Ammon's horn (tissue), 1 donor: ENCODE measurements at places on chromosomes 1 and 21.

- no peak for DNase-seq
Observed at GRCh38 chr1:230818901-230819300, 49.4 kb downstream of the C1orf198 start.

DNA sequence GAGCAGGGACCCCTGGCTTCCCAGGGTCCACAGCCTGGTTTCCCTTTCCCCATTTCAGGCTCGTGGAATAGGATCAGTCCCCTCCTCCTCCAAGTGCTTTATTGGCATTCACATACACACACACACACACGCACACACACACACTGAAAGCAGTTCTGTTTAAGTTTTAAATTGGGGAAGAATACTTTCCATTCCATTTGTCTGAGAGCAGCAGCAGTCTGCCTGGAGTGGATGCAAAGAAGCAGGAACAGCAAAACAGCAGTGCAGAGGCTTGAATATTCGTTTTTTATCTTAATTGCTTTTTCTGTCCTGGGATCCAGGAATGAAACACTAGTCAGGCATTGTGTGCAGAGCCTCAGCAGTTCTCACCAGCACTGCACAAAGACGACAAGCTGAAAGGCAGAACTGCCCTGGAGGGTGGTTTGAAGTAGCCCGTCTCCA, 7.1 kb downstream of the CYB561D1 start:
- DNase-seq = no peak

DNA sequence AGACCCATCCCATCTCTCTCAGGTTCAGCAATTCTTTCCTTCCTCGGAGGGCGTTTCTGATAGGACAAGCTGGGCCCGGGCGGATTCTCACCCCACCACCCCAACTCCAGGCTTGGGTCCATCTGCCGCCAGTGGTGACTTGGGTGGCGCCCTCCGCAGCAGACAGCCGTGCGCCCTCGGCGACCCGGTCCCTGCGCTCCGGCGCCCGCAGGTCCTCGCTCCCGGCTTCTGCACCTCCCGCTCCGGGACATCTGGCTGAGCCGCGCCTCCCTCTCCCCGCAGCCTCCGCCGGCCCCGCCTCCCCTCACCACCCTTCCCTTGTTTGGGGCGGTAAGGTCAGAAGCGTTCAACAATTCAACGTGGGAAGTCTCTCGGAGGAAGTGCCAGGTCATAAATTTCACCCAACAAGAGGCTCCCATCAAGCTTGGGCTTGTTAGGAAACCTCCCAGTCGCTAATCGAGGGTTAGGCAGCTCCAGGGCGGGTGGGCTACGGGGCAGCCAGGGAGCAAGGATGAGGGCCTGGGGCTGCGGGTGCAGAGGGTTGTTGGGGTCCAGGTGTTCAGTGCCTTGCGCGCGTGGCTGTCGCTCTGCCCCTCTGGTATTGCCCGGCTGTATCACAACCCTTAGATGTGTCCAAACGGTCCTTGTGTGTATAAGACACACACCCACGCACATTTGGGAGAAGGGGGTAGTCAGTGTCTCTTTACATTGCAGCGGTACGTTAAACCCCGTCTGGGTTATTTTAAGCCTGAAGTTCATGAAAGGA, 39.8 kb downstream of the OLIG1 start:
- no peak for DNase-seq

DNA sequence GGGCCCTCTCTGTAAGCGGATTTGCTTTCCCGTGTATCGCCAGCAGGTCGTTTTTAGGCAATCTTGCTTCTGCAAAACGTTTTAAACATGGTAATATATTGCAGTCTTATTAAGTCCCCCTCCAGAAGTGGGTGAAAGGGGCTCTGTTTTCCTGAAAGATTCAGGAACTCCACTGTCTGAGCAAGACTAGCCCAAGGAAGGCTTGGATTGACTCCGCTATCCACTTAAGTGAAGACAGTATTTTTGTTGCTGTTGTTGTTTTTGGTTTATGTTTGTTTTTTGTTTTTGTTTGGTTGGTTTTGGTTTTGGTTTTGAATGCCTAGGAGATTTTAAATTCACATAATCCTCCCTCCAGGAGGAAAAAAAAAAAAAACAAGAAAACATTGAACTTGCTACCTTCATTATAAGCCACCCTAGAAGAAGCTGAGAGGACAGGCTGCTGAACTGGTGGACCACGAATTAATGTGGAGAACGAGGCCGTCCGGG, 29.1 kb upstream of the NFIA start:
- DNase-seq = no peak

- no peak for DNase-seq
Observed at GRCh38 chr1:75985827-75986226, 53.6 kb upstream of the ASB17 start.

DNA sequence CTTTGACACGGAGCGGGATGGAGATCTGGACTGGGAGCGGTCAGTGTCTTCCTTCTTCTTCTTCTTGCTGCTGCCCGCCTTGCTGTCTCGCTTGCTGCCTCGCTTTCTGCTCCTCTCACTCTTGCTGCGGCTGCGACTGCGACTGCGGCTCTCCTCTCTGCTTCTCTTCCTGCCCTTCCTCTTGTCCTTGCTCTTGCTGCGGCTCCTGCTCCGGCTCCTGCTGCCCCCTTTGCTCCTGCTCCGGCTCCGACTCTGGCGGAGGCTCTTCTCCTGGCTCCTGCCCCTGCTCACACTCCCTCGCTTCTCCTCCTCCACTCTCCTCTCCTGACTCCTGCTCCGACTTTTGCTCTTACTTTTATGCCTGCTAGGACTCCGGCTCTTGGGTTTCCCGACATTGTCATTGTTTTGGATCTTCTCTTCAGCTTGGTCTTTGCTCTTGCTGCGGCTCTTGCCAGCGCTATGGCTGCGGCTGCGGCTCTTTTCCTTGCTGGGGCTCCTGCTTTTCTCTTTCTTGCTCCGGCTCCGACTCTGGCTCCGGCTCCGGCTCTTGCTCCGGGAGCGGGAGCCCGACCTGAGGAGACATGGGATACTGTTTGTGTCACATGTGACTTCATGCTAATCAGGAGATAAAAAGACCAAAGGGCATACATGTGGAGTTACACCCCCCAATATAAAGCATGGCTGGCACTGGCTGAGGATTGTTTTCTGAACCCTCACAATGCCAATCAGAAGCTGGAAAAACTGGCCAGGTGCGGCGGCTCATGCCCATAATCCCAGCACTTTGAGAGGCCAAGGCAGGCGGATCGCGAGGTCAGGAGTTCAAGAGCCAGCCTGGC, 25.2 kb upstream of the TMEM200B start:
- DNase-seq = no peak

DNA sequence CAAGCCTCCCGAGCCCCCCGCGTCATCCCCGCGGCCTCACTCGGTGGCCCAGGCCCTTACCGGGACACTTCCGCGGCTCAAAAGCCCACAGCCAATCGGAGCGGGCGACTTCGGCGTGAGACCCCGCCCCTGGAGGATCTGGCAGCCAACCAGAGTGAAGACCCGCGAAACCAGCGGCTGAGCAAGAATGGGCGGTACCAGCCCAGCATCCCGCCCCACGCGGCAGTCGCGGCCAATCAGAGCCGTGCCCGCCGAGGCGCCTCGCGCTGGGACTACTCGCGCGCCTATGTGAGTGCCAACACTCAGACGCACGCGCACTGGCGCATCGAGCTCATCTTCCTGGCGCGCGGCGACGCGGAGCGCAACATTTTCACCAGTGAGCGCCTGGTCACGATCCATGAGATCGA, 22.5 kb downstream of the DISP3 start:
- no peak for DNase-seq

GRCh38 chr1:70331962-70332361, 22.6 kb downstream of the ANKRD13C start:
- no peak for DNase-seq

GRCh38 chr21:33657124-33657820, 15.0 kb downstream of the ITSN1 start:
- peak; percentile 15 for DNase-seq

DNA sequence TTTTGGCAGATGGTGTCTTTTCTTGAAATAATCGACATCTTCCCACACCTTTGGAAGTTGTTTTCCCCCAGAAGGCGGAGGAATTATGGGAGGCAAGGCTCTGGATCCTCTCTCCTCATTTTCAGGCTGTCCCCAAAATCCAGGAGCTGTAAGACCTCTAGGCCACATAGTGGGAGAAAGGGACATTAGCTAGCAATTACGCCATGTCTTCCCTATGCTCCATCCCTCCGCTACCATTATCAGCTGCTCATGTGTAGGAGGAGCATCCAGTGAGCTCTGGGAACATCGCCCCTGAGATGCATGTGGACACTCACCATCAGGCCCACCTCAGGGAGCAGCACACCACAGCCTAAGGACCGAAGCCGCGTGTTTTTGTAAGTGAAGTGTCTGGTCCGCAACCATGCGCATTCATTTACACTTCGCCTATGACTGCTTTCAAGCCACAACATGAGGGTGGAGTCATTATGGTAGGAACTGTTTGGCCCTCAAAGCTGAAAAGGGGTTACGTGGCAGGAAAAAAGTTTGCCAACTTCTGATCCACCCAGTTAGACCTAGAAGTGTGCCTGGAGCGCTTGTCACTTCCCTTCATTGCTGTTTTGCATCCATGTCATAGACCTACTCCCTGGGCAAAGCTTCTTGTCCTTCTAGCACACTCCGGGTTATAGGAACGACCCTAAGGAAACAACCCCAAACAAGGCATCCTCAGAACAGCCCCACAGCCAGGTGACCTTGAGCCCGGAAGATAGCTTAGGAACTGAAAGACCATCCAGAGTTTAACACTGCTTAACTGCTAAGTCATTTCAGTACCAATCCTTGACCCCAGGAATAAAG, 85.5 kb downstream of the C1orf94 start:
- DNase-seq = no peak

- no peak for DNase-seq
Observed at GRCh38 chr1:30773722-30774358, 16.3 kb upstream of the LAPTM5 start.

DNA sequence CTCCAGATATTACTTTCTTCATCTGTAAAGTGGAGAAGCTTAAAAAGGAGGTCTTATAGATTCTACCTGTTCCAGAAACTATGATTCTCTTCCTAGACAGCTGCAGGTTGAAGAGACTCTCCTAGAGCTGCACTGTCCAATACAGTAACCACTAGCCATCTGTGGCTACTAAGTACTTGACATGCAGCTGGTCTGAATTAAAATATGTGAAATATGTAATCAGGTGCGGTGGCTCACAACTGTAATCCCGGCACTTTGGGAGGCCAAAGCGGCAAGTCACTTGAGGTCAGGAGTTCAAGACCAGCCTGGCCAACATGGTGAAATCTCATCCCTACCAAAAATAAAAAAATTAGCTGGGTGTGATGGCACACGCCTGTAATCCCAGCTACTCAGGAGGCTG, 15.8 kb downstream of the APP start:
- DNase-seq = no peak
